ENCODE measurements at places on chromosomes 5 and 9.

GRCh38 chr5:152884006-152884405 lies 478.9 kb upstream of the NMUR2 start:
- DNase-seq = no peak

DNA sequence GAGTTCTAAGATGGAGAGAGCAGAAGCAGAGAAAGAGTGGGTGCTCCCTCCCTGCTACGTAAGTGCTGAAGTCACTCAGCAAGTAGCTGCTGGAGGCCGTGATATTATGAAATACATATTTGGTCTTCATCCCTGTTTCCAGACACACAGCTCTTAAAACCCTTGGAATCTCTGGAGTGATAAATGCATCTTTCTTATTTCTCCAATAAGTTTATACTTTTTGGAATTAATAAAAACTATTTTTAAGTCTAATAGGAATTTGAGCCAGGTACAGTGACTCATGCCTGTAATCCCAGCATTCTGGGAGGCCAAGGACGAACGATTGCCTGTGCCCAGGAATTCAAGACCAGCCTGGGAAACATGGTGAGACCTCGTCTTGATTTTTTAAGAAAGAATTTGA lies 60.6 kb downstream of the AUH start:
- peak; percentile 76 for DNase-seq

GRCh38 chr9:35714579-35715252 lies 17.3 kb downstream of the TLN1 start:
- no peak for DNase-seq

- DNase-seq = peak; percentile 30
Measured at GRCh38 chr9:133716564-133717112, 21.5 kb downstream of the SARDH start.

DNA sequence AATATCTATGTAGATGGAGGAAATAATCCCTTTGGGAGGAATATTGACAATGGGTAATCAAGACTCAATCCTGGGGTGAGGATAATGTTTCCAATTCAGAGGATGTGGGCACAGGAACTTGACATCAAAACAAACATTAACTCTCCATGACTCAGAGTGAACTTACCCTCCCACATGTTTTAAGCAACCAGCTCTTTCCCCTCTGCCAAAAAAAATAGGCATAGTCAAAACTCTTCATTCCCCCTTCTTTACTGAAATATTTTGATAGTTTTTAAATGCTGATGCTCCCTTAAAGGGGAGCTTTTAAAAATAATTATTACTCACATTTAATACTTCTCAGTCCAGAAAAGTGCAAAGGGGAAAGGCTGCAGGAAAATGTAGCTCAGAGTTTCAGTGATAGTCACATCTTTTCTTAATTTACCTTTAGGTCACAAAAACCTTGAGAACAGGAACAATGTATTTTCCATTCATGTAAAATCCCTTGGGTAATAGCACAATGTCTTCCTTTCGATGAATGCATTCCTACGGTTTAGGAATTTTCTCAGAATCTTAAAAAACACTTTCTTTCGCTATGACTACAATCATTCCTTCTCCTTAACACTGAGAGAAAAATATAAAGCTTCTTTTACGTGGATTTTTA lies 298.4 kb upstream of the GRAMD2B start:
- DNase-seq = peak; percentile 73

GRCh38 chr9:3032898-3033297 lies 189.0 kb upstream of the PUM3 start:
- no peak for DNase-seq

DNA sequence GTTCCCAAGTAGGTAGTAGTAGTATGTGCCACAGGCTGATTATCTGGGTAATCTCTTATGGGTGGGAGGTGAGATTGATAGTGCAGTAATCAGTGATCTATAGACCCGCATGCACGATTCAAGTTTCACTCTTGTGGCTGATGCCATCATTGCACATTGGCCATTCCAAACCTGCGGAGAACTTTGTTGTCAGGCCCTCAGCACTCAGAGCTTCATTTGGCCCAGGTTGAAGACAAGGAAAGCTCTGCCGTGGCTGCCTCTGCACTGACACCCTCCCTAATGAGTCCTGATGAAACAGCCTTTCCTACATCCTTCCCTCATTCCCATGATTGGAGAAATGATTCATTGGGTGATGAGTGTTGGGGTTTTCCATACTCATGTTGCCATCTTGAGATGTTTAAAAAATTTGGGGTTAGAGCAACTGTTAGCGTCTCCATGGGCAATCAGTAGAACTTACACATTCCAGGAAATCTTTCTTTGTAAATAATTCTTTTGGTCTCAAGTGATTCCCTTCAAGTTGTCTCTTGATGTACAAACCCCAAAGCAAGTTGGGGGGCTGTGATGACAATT lies 22.9 kb downstream of the PROP1 start:
- DNase-seq = no peak

- peak; percentile 4 for DNase-seq
Measured at GRCh38 chr5:147101659-147102369, 133.0 kb upstream of the STK32A start.

All from fibroblast of the aortic adventitia (primary cell).